ENCODE measurements at places on chromosomes 2 and 18.

DNA sequence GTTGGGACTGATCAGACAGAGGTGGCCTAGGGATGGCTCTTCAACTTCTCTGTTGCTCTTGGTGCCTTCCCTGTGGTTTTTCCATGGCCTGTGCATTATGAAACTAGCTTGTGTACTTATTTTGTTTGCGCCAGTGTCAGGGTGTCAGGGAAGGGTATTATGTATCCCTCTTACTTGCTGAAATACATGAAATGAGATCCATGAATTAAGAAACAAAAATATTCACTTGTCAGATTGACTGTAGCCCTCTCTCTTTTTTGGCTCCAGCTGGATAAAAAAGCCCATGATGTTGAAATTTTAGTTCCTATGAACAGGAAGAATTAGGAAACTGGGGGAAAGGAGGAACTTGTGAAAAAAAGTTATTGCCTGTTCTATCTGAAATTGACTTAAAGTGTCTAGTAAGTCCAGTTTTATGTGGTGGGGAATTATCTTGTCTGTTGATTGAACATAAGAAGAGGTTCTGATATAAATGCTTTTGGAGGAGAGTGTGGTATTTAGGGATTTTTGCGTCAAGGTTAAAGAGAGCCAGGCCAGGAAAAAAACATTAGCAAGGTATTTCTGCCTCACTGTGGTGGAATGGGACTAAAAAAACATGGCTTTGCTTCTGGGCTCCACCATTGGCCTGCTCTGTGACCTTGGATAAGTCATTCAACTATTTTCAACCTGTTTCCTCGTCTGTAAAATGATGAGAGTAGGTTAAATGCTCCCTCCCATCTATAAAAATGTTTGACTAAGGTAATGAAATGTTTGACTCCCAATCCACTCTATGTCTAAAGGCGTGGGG lies 12.0 kb downstream of the UGP2 start:
- no peak for DNase-seq

DNA sequence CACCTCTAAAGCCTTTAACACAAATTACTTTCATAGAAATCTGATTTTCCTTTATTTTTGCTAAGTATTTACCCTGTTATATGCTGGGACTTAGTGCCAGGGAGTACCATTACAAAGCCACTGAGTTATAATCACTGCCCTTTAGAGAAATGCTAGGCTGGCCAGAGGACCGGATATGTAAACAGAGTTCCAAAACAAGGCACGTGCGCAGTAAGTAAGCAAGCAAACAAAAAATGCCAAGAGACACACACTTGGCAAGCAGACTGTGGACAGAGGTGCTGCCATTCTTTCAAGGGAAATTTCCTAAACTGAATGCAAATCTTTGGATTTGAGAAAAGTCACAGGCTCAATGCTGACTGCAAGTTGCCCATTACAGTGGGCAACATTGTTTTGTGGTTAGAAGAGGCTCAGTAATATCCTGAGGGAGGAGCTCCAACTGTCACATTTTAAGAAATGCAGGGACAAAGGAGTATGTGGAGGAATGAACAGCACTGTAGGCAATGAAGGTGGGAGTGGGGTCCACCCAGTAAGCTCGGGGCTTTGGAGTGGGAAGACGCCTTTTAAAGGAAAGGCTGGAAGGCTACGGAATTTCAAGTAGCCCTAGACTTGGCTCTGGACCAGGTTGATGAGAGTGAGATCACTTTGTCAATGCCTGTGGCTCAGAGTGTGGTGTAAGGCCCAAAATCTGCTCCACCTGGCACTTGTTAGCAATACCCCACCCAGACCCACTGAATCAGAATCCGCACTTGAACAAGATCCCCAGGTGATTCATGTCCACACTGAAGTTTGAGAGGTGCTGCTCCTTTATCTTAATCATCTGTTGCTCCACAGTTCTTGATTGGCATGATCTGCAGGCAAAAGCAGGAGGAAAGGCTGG lies 2.1 kb upstream of the PARD6G start:
- no peak for DNase-seq

GRCh38 chr2:217622205-217623060 lies 380.4 kb downstream of the TNS1 start:
- DNase-seq: no peak

- no peak for DNase-seq
Observed at GRCh38 chr2:145572238-145572637, 1052.3 kb upstream of the ZEB2 start.

GRCh38 chr2:32723467-32724079 lies 95.7 kb downstream of the TTC27 start:
- no peak for DNase-seq

Data from activated CD4-positive, alpha-beta memory T cell treated with anti-CD3 and anti-CD28 coated beads, Interleukin-2, amount 10 ng/mL, durations not matched to agents 7 days and 5 days (primary cell).